ENCODE measurements at places on chromosomes 7 and 10.

GRCh38 chr7:1244700-1245523, 12.2 kb downstream of the UNCX start:
- no peak for DNase-seq

DNA sequence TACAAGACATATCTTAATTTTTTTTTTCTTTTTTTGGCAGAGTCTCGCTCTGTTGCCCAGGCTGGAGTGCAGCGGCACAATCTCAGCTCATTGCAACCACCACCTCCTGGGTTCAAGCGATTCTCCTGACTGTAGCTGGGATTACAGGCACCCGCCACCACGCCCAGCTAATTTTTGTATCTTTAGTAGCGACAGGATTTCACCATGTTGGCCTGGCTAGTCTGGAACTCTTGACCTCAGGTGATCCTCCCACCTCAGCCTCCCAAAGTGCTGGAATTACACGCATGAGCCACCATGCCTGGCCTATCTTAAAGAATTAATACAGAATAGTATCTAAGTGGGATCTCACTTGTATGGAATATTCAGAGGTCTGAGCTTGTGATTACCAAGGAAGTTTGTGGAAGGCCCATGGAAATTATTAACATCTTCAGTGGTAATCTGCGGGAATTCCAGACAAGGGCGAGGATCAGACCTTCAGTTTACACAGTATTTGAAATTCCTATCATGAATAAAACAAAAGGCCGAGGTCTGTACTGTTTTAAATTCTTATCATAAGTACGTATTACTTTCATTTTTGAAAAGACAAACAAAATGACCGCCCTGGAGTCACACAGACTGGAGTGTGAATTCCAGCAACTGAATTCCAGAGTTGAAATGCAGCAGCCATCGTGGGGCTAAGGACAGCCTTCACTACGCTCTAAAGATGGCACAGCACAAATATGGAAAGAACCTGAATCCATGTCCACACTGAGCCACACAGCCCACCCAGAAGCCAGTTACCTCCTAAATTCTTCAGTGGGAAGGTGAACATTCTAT, 16.7 kb downstream of the GPRIN2 start:
- DNase-seq, result no peak

GRCh38 chr7:132654150-132654549, 77.9 kb upstream of the PLXNA4 start:
- peak; percentile 52 for DNase-seq

DNA sequence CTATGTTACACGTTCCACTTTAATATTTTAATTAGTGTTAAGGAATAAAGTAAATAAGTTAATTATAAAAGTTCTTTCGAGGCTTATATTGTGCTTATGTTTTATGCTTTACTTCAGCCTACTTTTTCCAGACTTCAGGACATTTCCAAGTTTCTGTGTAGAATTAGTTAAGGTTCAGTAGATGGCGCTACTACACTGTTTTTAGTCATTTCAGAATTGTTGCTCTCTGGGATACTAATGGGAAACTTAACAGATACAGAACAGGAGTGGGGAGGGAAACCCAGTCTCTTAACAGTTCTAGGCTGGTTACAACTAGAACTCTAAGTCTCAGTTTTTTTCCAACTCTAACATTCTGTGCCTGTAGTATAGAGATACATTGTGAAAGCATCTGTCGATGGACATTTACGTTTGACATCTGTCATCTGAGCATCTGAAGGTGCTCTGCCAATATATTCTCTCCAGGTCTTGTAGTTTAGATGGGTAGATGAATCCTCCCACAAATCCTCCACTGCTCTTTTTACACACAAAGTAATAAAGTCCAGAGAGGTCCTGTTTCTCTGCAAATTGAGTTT, 56.8 kb upstream of the FAM171A1 start:
- DNase-seq, result peak; percentile 70

GRCh38 chr10:62157601-62158000, 111.0 kb downstream of the RTKN2 start:
- no peak for DNase-seq

DNA sequence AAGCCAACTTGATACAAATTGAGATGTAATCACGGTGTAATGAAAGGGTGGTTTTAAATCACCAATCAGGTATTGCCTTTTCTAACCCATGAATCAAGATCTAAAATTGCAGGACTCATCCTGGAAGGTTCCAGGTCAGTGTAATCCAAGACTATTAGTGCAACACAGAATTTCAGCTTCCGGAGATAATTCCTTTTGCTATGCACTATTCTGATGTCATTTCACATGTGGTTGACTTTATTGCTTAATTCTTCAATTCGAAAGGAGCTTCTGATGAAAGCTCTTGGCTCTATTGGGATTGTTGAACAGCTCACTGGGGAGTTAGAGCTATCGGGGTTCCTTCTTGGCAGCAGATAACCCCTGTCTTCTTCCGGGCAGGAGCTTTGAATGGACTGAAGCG, 147.4 kb upstream of the INSYN2A start:
- peak; percentile 5 for DNase-seq

DNA sequence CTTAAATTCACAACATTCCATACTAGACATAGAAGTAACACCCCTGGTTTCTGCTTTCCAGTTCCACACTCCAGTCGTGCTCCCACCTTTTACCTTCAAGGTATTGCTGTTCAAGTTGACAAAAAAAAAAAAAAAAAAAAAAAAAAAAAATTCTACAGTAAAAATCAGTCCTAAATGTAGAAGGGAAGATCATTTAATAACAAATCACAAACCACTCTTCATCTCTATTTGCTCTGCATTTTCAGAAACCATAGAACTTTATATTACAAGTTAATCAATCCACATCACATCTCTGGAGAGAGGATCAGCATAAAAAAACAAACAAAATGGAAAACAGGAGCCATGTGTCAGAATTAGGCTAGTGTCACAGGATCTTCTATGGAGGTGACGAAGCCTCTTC, 206.3 kb upstream of the KLF14 start:
- DNase-seq, result no peak

GRCh38 chr7:39510864-39511354, 55.3 kb upstream of the YAE1 start:
- DNase-seq, result peak; percentile 23

DNA sequence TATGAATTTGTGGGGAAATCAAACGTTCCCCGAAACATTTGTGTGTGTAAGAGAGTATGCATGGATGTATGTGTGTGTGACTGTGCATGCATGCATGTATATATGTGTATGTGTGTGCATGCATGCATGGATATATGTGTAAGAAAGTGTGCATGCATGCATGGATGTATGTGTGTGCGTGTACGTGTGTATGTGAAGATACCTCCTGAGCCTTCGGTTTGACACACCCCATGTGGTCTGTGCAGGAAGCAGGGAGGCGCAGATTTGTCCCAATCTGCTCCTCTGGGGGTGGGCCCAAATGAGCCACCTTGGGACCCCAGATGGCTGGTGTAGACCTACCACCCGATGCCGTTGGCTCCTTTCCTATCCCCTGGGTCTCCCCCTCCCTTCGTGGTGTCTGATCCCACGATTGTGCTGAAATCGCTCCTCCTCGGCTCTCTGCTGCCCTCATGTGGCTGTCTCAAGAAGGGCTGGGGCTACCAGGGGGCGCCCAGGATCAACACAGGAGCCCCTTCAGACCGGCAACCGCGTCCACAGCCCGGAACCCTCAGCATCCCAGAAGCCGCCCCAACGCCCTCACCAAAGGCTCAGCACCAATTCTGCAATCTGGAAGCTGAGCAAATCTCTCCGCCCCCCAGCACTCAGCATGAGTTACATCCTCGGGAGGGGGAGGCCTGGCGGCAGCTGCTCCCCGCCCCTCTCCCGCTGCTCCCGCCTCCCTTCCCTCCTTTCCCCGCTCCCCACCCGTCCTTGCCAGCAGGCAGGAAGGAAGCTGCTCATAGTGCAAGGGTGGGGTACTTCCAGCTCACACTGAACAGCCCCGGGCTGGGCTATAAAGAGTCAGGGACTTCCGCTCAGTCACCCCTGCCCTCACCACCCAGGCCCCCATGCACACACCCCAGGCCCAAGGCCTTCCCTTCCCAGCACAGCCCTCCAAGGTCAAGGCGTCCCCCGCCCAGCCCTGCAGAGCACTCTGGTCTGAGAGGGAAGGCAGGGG, 2.3 kb upstream of the NOS3 start:
- DNase-seq, result no peak

- peak; percentile 10 for DNase-seq
These were observed 741 bp downstream of the GPR85 start for GRCh38 chr7:113085781-113086390.

DNA sequence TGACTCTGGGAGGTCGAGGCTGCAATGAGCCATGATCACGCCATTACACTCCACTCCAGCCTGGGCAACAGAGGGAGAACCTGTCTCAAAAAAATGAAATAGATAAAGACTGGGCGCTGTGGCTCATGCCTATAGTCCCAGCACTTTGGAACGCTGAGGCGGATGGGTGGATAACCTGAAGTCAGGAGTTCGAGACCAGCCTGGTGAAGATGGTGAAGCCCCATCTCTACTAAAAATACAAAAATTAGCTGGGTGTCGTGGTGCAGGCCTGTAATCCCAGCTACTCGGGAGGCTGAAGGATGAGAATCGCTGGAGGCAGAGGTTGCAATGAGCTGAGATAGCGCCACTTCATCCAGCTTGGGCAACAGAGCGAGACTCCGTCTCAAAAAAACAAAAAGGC, 1.1 kb upstream of the DDX21 start:
- DNase-seq, result no peak

- DNase-seq, result no peak
These were observed 58.0 kb upstream of the PFKP start for GRCh38 chr10:3009341-3009740.

DNA sequence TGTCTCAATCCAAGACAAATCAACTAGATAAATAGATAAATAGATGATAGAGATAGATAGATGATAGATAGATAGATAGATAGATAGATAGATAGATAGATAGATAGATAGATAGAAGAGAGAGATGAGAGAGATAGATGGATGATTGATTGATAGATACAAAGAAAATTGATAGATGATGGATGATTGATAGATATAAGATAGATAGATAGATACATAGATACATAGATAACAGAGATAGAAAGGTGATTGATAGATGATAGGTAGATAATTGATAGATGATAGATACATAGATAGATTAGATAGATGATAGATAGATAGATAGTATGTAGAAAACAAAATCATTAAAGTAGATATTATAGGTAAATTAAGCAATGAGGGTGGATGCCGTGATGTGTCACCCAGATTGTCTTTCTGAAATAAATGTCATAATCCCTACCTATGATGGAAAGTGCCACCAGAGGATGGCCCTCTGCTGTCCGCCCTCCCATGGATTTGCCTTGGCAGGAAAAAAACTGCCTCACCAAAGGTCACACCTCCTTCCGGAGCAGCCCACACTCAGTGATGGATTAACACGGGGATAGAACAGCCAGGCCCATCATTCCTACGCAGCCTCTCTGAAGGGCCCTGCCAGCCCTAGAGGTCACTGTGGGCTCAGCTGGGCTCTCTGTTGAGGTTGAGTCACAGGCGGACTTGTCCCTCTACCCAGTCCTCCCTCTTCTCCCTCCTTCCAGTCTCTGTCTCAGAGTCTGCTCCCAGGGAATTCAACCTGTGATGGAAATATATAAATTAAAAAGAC, 50.8 kb downstream of the KCNH2 start:
- no peak for DNase-seq

DNA sequence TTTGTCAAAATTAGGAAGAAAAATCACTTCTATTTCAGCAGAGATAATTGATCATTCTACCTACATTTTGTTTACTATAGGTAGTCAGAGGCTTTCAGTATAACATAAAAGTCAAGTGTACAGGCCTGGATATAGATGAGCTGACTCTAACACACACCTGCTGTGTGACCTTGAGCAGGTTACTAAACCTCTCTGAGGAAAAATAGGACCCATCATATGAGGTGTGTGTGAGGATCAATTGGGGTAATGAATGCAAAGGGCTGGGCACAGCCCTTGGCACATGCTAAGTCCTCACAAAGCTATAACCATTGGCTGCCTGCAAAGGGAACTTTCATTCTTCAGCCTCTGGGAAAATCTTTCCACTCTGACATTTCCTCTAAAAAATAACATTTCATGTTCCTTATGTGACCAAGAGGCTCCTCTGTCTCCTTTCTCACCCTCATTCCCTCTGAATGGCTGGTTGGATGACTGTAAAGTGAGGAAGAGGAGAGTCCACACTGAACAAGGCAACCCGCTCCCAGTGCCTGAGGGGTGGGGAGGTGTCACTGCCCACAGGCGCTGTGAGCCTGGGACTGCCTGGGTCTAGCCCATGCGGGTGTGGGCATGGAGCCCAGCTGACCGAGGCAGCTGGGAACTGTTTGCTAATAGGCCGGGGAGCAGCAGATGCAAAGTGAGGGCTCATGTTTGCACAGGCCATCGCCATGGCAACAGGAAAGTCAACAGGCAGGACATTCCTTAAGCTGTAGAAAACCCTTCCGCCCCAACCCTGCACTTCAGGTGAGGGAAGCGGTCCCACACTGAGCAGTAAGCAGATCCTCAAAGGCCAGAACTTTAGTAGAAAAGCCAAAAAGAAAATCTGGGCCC, 36.8 kb downstream of the MYOF start:
- peak; percentile 97 for DNase-seq

GRCh38 chr7:18163091-18163490, 135.4 kb upstream of the PRPS1L1 start:
- DNase-seq, result no peak

DNA sequence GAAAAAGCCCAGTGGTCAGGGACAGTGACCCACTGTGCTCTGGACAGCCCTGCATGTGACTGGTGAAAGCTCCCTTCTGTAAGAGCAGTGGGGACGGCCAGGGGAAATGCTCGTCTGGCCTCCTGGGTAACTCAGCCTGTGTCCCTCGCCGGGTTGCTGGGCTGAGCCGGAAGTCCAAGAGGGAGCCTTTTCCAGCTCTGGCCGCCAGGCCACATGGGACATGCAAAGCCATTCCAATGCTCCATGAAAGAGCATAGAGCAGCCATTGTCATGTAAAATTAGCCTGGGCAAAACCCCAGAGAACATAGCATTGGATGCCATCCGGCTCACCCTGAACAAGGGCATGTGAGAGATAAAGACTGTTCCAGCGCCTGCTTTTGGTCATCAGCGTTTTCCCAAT, 64.9 kb upstream of the ADRB1 start:
- DNase-seq, result no peak
